ENCODE measurements at places on chromosomes 7 and 10.

DNA sequence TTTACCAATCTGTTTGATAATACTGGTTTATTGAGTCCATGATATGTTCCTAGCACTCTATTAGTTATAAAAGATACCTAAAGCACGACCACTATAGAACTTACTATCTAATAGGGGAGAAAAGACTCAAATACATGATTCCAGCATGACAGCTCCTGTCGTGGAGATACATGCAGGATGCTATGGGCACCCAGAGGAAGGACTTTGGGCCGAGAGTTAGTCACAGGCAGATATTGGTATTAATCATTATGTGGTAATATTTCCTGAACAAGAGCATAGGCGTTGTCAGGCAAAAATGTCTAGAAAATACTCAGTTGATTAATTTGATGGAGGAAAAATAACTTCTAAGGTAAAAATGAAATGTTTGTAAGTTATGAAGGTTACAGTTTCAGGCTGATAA is 31.8 kb downstream of the CNNM2 start:
- no peak for DNase-seq

DNA sequence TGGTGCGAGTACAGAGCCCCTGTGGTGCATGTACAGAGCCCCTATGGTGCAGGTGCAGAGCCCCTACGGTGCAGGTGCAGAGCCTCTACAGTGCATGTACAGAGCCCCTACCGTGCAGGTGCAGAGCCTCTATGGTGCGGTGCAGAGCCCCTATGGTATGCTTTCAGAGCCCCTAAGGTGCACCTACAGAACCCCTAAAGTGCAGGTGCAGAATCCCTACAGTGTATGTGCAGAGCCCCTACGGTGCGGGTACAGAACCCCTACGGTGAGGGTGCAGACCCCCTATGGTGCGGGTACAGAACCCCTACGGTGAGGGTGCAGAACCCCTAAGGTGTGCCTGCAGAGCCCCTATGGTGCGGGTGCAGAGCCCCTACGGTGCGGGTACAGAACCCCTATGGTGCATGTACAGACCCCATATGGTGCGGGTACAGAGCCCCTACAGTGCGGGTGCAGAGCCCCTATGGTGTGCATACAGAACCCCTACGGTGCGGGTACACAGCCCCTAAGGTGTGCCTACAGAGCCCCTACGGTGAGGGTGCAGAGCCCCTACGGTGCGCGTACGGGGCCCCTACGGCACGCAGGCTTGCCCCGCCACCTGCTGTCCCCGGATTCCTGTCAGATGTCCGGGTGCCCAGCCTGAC is 53.5 kb downstream of the MGMT start:
- DNase-seq = no peak

- DNase-seq = no peak
Observed at GRCh38 chr10:43623351-43623750, 17.1 kb downstream of the ZNF485 start.

- DNase-seq = no peak
Observed at GRCh38 chr7:35754741-35755140, 46.1 kb upstream of the SEPTIN7 start.

DNA sequence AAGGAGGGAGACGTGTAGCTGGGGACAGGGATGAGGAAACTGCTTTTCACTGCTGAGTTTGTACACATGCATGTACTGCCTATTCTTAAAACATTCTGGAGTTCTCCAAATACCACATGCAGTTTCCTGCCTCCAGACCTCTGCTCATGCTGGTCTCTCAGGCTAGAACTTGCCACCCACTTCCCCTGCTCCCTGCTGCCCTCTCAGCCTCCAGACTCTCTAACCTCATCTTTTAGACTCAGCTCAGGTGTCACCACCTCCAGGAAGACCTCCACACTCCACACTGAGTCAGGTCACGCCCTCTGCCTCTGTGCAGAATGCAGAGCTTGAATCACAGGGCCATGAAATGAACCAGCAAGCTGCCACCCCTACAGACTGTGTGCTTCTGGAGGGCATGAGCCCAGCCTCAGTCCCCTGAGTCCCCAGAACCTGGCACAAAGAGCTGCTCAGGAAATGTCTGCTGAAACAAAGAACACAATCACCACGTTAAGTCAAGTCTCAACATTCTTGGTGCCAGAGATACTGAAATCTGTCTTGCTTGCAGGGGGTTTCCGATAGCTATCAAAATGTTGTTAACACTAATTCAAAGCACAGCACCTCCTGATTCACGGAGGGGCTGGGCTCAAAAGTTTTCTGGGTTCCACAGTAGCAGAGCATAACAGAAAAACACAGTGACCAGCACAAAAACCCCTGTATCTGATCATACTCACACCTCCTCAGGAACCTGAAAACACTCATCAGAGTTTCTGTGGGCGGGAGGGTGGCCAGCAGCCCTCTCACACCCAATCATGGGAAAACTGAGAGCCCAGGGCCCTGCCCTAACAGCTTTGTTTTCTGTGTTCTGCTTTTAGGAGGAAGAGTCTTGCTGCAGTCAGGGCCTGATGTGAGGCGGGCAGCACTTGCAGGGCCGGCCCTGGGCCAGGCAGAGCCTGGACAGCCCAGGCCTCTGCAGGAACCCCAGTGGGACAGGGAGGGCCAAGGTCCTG is 21.1 kb downstream of the FAM53B start:
- no peak for DNase-seq

GRCh38 chr10:2225609-2226008 is 488.3 kb upstream of the ADARB2 start:
- DNase-seq = no peak

DNA sequence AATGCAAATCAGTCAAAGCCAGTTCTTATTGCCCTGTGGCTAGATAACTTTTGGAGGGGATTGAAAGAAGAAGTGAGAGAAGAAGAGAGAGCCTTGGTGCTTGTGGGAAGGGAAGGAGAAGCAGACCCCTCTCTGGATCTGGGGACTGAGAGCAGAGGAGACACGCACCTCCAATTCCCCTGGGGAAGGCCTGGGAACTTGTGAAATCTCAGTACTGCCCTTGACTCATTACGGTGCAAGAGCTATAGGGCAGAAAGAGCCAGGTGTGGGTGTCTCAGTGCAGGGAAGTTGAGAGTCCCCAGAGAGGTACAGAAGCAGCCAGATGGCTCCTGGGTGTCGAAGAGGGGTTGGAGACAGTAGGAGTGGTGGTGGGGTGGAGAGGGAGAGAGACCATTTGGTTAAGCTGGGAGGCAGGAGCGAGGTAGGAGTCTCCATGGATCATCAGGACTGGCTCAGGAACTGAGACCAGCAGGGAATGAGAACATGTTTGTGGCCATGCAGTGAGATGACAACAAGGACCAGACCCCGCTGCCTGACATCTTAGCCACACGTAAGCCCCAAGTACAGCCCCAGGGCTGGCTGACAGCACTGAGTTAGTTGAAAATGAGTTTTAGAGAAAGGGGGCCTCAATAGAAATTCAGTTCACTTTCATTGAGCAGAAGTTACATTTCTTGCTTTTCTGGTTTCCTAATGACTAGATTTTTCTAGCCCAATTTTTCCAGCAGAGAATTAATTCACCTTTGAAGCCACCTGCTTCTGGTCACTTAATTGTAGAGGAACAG is 238.2 kb downstream of the BUB3 start:
- no peak for DNase-seq

DNA sequence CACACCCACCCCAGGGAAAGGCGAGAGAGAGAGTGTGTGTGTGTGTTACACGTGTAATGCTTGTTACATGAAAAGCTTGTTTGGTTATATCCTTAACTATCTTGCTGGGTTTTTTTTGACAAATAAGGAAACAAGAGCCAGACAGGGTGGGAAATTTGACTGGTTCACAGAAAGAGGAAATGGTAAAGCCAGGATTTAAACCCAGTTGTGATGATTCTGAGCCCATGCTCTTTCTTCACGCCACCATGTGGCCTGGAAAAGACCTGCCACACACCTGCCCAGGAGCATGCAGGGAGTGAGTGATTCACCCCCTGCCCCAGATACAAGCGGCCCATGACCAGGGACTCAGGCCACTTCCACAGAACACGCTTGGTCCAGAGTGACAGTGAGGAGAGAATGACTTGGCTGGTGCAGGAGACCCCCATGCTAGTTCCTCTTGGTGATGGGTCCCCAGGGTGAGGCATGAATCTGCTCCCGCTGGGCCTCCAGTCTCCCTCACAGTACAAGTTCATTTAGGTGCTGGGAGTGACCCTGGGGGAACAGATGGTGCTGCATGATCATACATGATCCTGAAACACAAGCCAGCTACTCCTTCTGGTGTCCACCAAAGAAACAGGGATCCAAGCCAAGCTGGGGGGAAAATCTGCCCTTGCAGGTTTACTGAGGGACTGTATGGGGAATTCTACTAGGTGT is 21.0 kb upstream of the EIF5AL1 start:
- no peak for DNase-seq

DNA sequence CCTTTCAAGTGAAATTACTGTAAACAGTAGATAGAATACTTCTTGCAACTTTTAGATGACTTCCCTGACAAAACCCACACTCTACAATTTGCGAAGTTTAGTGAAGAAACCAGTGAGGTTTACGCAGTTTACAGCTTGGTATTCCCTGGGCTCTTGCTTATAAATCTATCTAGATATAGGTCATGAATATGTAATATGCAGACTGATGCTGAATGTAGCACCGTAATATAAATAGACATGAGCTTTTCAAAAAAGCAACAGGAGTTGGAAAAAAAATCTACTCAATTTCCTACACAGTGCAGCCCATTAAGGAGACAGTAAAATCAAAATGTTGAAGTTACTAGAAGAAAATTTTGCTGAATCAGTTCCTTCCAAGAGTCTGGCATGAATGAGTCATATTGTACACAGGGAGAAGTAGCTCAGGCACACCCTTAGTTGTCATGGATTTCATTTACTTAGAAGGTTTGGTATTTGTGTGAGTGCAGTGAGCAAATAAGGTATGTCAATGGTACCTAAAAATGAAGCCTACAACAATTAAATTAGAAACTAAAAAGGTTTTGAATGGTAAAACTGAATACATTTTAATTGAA is 67.7 kb upstream of the NEUROD6 start:
- DNase-seq = no peak

DNA sequence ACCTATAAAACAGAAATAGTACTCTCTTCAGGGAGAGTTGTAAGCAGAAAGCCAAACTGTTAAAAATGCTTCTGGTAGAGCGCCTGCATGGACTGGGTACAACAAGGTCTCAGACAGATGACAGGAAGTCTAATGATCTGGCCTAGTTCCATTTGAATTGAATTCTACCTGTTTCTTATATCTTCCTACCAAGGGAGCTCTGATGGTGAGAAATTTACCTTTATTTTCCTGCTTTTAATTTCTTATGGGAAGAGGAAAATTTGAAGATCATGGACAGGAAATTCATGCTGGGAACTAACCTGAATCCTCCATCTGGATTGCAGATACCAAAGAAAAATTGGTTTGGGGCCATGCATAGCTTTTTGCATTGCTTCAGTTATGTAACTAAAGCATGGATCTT is 63.3 kb downstream of the BMPER start:
- DNase-seq = no peak

DNA sequence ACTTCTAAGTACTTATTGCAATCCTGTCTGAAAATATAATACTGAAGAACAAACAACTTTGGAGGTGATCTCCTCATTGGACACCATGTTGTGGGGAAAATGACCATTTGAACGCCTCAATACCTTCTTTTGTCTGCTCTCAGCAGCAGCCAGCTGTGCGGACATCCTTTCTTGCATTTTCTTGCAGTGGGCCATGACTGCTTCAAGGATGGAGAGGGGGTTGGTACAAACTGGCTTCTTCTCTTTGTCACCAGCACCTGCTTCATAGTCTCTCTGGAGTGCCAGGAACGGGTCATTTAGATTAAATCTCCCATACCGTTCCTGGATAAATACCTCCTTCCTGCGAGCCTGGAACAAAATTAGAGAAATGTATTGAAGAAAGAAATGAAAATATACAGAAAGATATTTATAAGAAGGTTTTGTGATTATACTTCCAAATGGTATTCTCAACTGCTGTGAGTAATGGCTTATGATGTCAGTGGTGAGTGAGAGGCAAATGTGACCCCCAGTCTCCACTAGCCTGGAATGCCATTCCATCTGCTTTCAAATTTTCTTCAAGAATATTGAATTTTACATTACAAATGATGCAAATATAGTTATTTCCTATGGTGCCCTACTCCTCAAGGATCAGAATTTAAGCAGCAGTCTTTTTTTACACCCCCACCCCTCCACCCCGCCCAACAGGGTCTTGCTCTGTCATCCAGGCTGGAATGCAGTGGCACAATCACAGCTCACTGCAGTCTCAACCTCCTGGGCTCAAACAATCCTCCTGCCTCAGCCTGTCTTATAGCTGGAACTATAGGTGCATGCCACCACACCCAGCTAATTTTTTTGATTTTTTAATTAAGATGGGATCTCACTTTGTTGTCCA is 62.4 kb downstream of the CTTNBP2 start:
- no peak for DNase-seq

- no peak for DNase-seq
Observed at GRCh38 chr7:101924171-101924570, 106.7 kb downstream of the CUX1 start.

DNA sequence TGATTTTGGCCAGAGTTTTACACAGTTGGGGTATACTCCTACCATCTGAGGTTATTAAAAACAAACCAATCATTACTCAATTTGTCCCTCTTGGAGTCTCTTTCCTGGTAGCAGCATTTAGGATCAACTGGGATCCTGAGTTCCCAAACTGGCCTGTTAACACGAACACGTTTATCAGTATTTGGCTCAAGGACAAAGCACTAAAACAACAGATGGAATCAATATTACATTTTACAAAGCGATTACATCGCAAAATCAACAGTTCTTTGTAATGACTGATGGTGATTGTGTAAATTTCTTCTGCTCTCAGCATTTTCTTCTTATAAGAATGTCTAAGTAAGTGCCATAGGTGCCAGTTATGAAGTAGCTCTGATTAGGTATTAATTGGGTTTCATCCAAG is 582.9 kb upstream of the ANKRD30A start:
- no peak for DNase-seq

DNA sequence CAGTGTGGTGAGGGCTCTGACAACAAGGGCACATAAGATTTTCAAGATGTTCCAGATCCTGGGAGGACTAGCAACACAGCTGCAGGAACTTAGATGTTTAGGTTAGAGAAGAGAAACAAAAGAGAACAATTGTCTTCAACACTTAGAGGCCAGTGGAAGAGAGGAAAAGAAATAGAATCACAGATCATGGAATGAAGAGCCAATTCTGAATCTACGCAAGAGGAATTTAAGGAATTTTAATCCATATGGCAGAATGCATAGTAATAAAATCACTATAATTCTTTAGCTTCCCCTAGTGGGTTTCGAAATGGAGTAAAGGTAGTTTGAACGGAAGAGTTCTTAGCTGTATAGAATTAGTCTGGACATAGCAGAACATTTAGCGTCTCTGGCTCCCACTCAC is 114.6 kb upstream of the LRRTM3 start:
- DNase-seq = no peak

DNA sequence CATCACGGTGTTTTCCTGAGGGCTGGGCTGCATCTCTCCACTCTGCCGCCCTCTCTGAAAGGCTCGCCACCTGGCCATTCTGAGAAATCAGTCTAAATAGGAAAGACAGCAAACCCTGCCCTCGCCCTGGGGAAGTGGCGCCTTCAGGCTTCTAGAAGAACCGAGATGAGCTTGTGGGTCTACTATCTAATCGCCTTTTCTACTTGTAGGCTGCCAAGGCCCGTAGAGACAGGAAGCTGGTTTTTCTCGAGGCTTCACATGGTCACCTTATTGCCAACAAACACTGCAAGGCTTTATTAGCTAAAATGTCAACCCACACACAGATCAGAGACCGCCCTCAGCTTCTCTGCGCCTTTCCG is 21.4 kb downstream of the LAT2 start:
- no peak for DNase-seq

- no peak for DNase-seq
Observed at GRCh38 chr7:158255558-158255957, 332.1 kb downstream of the PTPRN2 start.
